Activated T-cell treated with anti-CD3 and anti-CD28 coated beads for 1 hour (primary cell): ENCODE measurements at places on chromosomes 16 and 17.

DNA sequence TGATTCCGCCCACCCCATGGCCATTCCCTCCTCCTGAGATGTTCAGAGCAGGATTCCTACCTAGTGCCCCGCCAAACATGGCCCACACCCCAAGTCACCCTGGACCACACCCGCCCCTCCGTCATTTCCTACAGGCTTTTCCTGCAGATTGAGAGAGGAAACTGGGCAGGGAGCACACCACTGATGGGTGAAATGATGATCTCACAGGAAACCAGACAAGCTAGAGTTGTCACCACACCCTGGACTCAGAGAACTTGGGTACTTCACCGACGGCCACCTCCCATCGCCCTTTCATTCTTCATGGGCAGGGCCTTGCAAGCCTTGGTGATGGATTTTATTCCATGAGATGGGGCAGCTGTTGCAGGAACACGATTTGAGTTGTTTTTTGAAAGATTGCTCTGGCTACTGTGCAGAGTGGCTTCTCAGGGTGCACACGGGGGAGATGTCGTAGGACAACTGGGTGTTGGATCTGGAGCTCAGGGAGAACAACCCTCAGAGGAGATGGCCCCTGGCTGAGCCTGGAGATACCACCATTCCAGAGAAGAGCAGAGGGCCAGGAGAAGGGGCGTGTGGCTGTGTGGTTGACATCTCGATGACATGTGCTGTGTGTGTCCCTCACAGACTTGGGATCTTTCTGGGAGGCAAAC is 7.4 kb upstream of the B9D1 start:
- DNase-seq: no peak

GRCh38 chr16:1794221-1794871 is 841 bp upstream of the IGFALS start:
- no peak for DNase-seq

DNA sequence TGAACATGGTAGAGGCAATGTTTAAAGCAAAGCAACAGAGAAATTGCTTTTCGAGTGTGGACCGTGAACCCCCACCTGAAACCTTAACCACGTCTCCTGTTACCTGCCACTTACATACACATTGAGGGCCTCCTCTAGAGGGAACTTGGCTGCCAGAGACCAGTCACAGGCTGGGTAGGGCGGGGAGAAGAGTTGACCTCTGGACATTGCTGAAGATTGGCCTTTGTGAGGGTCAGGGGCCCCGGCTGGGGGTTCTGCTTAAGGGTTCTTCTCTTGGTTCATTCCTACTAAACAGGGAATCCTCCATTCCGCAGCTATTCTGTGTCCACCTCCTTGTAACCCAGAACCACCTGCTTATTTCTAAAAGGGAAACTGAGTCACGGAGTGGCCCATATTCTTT is 53.8 kb downstream of the IRX6 start:
- DNase-seq: no peak

- no peak for DNase-seq
These were observed 332.0 kb downstream of the CBLN1 start for GRCh38 chr16:48949636-48950035.

- no peak for DNase-seq
These were observed 20.0 kb upstream of the LRRC75A start for GRCh38 chr17:16512011-16512410.

DNA sequence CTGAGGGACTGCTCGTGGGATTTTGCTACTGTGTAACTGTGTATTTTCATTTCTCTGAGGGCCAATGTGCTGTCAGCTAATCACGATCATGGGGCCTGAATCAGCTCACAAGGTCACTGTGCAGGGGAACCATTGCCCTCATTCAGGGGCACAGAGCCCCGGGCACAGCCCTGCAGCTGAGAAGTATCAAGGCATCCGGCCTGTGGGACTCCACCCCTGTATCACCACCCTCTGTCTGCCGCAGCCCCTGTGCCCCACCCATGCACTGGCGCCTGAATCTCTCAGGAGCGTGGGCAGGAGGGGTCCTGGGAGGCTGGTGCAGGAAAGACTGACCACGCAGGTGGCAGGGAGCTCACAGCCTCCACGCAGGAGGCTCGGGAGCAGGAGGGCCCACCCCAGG is 43.4 kb upstream of the RASD1 start:
- DNase-seq: no peak

- DNase-seq: no peak
These were observed 15.8 kb downstream of the NOD2 start for GRCh38 chr16:50709061-50709684.

GRCh38 chr16:16805809-16806208 is 426.9 kb downstream of the NPIPA7 start:
- no peak for DNase-seq

GRCh38 chr16:533391-534123 is 6.0 kb downstream of the CAPN15 start:
- DNase-seq: no peak
